Gastroesophageal sphincter (tissue), 4 donors: ENCODE measurements at places on chromosomes 6 and 20.

GRCh38 chr6:16095180-16095579 is 33.7 kb upstream of the MYLIP start:
- no peak for ATAC-seq

- no peak for ATAC-seq
Measured at GRCh38 chr6:166454692-166455515, 72.2 kb upstream of the MPC1 start.

- ATAC-seq, result no peak
Measured at GRCh38 chr6:111803804-111804203, 69.4 kb downstream of the FYN start.

DNA sequence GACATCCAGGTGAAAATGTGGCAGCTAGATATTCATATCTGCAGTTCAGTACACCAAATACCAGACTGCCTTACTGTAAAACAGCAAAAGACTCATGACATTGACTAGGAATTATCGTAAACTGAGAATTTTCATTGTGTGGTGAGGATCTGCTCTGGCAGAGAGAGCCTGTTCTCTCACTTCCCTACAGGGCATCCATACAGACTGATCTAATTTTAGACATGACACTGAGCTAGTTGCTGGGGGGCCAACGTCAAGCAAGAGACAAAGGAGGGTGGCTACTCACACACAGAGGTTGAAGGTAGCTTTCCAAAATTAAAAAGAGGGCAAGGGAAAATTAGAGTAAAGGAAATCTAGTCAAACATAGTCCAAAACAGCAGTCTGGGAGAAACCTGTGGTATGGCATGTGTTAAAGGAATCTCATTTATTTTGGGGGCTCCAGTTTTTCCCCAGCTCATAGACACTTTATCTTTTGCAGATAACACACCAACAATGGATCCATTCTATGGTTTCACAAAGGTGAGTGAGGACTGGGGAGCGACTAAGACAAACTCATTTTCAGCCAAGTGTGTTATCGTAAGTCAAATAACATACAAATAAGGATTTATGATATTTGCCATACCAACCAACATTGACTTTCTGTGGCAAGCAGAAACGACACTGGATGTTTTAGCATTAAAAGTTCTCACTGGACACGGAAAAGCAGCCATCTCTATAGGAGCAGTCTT is 36.6 kb upstream of the NHSL1 start:
- ATAC-seq, result peak; percentile 16

DNA sequence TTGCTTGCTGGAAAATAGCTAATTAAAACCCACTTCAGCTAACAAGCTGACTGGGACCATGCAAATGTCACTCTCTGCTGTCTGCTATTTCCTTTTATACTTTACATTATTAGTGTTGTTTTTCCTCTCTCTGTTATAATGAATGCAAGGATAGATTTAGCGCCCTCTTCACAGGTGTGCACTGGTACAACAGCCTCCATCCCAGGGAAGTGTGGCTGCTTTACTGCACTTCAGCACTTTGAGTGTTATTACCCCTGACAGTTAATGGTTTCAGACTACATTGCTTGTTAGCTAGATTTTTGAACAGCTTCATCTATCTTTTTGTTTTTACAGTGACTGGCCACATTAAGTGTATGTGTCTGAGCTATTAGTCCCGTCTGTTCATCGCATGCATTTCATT is 405.7 kb downstream of the RNF144B start:
- no peak for ATAC-seq

DNA sequence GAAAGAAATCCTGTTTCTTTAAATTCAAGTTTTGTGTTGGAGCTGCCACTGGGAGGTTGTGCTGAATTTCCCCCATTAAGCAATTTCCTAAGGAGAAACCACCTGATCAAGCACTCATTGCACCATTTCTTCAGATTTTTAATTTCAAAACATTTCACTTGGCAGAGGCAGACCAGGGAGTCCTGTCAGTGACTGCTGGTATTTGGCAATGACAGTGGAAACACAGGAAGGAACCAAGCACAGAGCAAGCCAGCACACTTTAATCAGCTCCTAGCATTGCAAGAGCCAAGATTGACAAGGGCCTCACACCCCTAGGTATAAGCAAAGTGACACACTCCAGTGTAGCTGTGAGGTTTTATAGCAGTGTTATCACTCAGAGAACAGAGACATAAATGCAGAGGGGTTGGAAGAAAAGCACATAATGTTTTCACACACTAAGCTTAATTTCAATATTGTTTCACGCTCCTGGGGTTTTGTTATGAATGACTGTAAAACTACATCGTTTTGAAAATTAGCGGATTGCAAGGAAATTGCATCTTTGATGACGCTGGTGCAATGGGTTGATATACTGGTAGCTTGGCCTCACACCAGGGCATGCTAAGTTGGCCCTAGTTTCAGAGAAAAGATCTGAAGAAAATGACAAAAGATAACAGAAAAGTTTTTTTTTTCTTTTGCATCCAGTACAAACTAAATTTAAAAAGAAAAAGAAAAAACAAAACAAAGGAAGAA is 768.4 kb downstream of the TFAP2A start:
- ATAC-seq, result peak; percentile 91

DNA sequence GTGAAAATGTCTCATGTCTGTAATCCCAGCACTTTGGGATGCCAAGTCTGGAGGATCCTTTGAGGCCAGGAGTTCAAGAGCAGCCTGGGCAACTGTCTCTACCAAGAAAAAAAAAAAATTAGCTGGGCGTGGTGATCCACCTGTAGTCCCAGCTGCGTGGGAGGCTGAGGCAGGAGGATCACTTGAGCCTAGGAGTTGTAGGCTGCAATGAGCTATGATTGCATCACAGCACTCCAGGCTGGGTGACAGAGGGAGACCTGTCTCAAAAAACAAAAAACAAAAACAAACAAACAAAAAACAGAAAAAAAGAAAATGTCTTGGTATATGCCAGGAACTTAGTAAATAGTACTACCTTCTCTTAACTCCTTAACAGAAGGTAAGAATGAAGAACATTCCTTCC is 31.4 kb upstream of the TMEM14A start:
- ATAC-seq, result no peak

GRCh38 chr20:2619961-2620595 is 32.4 kb upstream of the NOP56 start:
- no peak for ATAC-seq

GRCh38 chr6:131660195-131660594 is 23.1 kb downstream of the ENPP3 start:
- no peak for ATAC-seq

DNA sequence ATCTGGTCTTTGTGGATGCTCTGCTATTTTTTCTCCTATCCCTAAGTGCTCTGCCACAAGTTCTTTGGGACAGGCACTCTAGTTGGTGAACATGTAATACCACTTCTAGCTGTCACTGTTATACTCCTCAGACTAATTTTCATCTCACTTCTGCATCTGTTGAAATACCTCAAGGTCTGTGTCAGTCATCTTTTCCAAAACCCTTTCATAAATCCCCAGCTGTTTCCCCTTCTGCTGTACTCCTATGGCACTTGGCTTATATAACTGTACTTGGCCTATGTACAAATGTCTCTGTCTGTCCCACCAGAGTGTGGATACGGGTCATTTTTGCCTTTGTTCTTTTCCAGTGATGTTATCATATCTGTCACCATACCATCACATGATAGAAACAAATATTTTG is 124.2 kb downstream of the FHL5 start:
- ATAC-seq, result no peak

- ATAC-seq, result no peak
Measured at GRCh38 chr6:122872311-122872710, 83.3 kb downstream of the SMPDL3A start.

DNA sequence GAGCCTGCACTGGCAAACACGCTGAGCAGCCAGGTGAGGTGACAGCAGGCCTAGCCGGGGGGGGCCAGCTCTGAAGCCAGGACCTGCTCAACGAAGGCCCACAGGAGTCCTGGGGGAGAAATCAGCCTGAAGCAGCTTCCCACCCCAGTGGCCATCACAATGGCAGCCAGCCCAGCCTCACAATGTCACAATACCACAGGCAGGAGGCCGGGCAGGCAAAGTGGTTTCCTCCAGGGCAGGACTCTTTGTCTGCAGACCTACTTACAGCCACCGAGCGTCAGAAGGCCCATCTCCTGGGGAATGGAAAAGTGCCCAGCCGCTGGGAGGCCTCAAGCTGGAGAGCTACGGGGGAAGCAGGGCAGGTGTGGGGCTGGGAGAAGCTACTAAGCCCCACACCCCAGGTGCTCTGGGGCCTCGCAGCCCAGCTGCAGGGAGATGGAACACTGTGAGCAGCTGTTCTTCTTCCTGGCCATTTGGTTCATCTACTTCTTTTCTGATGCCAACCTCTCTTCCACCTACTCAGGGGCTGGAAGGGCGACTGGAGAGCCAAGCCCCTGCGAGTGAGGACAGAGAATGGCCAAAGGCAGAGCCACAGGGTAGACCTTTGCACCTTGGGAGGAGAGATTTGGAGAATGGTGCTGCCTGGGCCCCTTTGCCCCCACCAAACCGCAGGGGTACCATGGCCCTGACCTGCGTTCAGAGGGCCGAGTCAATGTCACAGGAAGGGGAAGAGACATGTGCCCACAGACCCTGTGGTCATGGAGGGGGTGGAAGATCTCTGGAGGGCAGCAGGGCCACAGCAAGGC is 22.3 kb upstream of the AVP start:
- ATAC-seq, result no peak

DNA sequence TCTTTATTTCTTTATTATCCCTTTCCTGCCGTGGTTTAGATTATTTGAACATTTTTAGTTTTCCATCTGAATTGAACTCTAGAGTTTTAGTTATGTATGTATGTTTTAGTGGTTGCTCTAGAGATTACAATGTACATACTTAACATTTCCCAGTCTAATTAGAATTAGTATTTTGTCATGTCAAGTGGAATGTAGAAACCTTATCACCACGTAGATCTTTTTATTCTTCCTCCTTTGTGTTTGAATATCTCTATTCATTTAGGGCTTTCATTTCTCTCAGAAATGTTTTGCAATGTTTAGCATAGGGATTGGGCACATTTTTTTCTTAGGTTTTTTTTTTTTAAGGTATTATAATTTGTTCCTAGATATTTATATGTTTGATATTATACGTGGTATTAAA is 73.1 kb upstream of the EZR start:
- no peak for ATAC-seq

DNA sequence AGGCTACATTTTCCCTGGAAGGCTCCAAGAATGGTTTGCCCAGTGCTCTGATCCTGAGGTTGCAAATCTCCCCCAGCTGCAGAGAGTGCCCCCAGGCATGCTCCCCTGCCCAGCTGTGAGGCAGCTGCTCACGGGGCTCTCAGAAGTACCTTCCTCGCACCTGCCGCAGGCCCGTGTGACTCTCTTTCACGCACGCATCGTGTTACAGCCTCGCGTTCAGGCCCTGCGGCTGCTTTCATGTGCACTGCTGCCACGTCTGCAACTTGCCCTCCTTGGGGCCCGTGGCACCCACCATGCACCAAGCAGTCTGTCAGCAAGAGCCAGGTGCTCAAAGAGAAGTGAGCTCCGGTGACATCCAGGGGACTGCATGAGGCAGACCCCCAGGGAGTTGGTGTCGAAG is 28.6 kb upstream of the SPO11 start:
- ATAC-seq, result no peak

- ATAC-seq, result no peak
Measured at GRCh38 chr6:14085176-14085787, 32.3 kb upstream of the CD83 start.

DNA sequence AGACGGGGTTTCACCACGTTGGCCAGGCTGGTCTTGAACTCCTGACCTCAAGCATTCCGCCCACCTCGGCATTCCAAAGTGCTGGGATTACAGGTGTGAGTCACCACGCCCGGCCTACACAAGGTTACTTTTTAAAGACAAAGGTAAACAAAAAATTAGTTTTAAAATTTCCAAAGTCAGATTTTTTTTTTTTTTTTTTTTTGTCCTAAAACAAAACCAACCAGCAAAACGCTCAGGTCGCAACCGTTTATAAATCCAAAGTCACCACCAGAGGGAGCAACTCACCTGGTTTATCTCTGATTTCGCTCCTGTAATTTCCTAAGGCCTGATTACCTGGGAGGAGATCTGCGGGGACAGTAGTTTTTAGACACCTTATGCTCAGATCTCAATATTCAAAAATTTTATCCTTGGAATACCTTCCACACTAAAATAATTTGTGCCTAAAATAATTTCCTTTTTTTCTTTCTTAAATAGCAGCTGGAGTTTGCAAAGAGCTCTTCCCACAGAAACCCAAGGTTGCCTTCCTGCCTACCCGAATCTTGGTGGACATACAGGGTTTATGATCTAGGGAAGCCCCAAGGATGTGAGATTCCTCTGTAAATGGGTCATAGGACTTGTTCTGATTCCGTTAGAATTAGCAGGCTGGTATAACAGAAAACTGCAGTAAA is 19.8 kb upstream of the TREM1 start:
- no peak for ATAC-seq

GRCh38 chr6:15444081-15444731 is 198.3 kb downstream of the JARID2 start:
- ATAC-seq, result no peak

GRCh38 chr6:166346965-166347364 is 4.6 kb upstream of the SFT2D1 start:
- no peak for ATAC-seq

DNA sequence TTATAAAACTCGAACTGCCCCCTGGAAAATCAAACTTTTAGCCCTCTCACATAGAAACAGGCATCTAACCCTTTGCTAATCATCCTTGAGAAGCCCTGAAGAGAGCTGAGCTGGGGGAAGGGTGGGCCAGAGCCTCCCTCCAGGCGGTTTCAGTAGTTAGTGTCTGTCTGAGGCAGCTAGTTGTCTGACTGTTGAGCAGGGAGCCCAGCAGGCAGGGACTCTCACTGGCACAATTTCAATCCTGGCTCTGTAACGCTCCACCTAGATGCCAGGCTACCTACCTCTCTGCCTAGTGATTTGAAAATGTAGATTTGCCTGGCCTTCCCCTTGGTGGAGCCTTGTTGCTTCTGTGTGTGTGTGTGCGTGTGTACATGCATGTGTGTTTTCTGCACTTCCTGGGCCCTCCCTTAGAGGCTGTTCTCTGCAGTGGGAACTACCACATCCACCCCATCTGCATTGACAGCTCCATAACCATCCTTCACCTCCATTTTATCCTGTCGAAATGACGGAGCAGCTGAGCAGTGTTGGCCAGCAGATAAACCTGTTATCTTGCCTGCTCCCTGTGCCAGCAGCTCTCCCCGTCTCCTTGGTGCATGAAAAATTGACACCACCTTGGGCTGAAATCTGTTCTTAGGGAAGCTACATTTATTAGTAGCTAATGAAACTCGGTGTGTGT is 69.6 kb upstream of the VSTM2L start:
- no peak for ATAC-seq
